ENCODE measurements at places on chromosomes 11 and 22.

GRCh38 chr11:120908461-120909181 lies 115.3 kb upstream of the TBCEL start:
- no peak for DNase-seq

- no peak for DNase-seq
Measured at GRCh38 chr11:65786008-65786785, 666 bp upstream of the OVOL1 start.

GRCh38 chr11:116642481-116642880 lies 130.3 kb downstream of the BUD13 start:
- DNase-seq = no peak

DNA sequence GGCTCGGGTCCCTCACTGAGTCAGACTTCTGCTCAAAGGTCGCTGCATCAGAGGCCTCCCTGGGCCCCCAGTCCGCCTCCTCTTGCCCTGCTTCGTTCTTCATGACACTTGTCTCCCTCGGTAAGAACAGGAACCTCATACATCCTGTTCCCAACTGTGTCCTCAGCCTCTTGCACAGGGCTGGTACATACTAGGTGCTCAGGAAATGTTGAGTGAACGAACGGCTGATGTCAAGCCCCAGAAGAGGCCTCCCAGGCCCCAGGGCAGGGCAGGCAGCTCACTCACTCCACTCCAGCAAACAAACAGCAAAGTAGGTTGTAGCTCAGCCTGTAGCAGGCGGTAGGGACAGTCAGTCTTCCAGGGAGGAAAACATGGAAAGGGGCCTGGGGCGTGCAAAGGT lies 17.2 kb downstream of the SYNGR1 start:
- DNase-seq = no peak

- no peak for DNase-seq
Measured at GRCh38 chr22:38397189-38398085, 57.6 kb downstream of the KCNJ4 start.

GRCh38 chr11:46718155-46719019 lies 626 bp upstream of the F2 start:
- DNase-seq = no peak

- DNase-seq = no peak
Measured at GRCh38 chr11:40207416-40207815, 1252.0 kb downstream of the LRRC4C start.

DNA sequence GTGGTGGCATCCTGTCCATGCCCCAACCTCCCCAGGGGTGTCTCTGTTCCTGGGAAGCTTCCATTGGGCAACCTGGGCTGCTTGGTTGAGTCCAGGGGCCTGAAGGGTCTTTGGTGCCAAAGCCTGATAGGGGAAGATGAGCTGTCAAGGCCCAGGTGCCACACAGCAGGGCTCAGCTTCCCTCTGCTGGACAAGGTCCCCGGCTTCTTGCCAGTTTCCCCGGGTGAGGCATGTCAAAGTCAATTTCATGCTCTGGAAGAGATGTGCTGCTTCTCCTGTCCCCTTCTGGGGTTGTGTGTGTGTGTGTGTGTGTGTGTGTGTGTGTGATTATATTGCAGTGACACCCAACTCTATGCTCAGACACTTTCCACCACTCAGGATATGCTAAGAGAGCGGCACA lies 26.9 kb downstream of the TP53I11 start:
- DNase-seq = no peak

DNA sequence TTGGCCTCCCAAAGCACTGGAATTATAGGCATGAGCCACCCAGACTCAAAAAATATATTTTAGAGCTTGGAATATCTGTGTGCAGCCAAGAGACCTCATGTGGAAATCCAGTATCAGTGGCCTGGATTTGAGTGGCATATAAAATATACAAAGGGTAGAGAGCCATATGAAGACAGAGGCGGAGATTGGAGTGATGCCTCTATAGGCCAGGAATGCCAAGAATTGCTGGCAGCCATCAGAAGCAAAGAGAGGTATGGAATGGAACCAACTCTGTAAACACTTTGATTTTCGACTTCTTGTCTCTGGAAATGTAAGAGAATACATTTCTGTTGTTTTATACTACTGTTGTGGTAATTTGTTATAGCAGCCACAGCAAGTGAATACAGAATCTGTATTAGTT lies 123.0 kb downstream of the PLEKHA7 start:
- DNase-seq = no peak

- no peak for DNase-seq
Measured at GRCh38 chr11:38191101-38191500, 1593.1 kb upstream of the RAG2 start.

DNA sequence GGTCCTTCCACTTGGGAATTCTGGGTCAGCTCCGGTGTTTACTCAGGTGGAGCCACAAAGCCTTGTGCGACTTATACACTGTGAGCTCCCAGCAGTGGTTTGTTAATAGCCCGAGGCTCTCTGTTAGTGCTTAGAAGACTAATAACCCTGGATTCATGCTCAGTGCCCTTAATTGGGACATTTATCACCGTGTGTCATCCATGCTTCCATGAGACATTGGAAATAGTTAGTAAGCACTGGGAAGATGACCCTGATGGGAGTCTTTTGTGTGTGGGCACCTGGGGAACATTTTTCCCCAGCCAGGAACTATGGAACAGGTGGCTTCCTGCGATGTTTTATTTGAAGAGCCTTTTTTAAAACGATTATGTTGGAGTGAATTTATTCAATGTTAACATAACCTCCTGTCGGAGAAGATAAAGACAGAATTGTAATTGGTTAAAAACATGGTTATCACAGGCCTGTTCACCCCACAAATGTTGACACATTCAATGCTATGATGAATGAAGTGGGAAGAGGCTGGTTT lies 188.9 kb downstream of the MYO18B start:
- no peak for DNase-seq

DNA sequence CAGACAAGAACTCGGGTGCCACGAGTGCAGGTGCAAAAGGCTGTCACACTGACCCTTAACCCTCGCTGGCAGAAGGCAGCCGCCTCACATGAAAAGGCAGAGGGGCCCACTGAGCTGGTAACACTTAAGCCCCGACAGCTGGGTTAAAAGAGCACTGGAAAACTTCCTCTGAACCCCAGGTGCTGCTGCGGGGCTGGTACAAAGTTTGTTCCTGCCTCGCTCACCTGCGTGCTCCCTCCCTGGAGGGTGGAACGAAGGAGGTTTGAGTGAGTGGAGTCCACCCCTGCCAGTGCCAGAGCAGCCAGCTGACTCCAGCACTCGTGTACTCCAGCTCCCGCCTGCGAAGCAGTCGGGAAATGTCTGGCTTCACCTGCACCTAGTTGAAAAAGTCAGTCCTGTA lies 12.6 kb downstream of the SULT4A1 start:
- DNase-seq = no peak

DNA sequence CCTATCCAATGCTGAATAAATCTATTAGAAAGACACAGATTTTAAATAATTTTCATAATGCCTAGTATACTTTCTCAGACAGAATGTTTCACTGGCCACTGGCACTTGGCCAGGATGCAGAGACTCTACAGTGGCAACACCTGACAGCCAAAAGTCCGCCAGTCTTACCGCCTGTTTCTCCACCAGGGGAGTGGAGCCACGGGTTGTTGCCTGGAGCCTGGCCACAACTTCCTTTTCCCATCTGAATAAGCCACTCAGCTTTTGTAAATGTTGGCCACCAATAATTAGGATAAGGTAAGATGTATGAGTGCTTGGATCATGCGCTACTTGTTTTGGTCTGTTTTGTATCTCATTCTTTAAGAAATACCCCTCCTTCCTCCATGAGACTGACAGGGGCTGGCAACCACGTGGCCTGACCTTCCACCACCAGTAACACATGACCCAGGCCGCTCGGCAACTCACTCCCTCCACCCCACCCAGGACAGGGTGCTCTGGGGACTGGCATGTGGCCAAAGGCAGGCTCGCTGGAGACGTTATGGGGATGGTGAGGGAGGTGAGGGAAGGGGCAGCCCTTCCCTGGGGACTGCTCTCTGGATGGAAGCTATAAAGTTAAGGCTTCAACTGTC lies 93.0 kb upstream of the BID start:
- no peak for DNase-seq

GRCh38 chr11:46369458-46370152 lies 11.9 kb upstream of the MDK start:
- DNase-seq = no peak

- no peak for DNase-seq
Measured at GRCh38 chr11:61498767-61499341, 9.7 kb upstream of the LRRC10B start.

DNA sequence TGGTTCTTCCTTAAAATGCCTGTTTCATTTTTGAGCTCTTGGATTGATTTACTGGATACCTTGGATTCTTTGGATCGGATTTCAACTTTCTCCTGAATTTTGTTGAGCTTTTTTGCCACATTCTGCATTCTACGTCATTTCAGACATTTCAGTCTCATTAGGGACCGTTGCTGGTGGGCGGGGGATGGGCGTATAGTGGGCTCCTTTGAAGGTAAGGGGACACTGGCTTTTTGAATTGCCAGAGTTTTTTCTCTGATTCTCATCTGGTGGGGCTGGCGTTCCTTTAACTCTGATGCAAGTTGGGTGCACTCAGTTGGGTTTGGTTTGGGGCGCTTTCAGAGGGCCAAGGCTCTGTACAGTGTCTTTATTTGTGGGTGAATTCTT lies 216.5 kb downstream of the DYNC2H1 start:
- no peak for DNase-seq

DNA sequence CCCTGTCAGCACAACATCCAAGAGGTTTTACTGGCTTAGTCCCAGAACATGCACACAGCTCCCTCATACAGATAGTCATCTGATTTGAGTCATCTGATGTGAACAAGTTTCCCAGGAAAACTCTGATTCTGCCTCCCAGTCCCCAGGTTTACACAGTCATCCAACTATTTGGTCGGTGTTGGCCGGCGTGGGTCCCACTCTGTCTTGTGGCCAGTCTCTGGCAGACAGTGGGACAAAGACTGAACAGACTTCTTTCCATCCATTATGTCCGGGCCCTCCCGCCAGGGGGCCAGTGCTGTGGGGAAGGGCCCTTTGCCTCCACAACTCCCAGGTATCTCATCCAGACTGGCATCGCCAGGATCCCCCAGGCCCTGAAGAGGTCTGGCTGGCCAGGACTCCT lies 60.0 kb downstream of the BTG4 start:
- DNase-seq = no peak

DNA sequence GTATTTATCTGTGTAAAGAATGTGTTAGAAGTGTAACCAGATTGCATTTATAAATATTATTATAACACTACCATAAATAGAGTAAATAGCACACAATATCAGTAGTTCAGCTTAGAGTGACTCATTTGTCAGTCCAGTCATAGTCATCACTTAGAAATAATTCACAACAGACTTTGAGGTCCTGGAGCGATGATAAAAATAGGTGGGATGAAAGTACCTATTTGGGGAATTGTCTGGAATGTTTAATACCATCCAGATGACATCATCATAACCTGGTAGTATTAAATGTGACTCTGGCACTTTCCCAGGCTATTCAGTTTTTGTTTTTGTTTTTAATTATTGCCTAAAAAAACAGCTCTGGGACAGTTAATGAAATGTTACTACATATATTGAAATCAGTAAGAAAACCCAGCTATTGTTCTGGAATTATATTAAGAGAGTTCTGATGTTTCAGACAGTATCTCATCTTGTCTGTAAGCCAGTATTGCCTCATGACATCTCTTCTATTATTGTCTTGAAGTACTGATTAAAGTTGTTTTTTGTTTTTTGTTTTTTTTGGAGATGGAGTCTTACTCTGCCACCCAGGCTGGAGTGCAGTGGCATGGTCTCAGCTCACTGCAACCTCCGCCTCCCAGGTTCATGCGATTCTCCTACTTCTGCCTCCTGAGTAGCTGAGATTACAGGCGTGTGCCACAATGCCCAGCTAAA lies 74.8 kb downstream of the SIK2 start:
- DNase-seq = no peak

GRCh38 chr22:43851979-43852307 lies 10.4 kb downstream of the SULT4A1 start:
- DNase-seq = no peak

GRCh38 chr11:72787216-72788104 lies 6.4 kb downstream of the STARD10 start:
- DNase-seq = peak; percentile 88

All from iPS DF 19.7 (cell line).